ENCODE measurements at places on chromosomes 5 and 9. TPM values are rescaled to one million over a fixed set of nuclear protein-coding genes. Genes with fewer than 3 reads are reported as not detected.

DNA sequence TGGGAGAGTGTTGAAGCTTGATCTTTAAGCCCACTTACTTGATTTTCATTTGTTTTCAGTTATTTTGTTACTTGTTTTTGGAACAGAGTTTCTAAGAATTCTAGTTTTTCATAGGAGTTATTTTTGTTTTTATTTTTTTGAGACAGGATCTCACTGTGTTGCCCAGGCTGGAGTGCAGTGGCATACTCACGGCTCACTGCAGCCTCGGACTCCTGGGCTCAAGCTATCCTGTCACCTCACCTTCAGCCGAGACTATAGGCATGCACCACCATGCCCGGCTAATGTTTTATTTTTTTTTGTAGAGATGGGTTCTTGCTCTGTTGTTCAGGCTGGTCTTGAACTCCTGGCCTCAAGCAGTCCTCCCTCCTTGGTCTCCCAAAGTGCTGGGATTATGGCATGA lies 6.3 kb downstream of the ERBIN start:
- DNase-seq: no peak

DNA sequence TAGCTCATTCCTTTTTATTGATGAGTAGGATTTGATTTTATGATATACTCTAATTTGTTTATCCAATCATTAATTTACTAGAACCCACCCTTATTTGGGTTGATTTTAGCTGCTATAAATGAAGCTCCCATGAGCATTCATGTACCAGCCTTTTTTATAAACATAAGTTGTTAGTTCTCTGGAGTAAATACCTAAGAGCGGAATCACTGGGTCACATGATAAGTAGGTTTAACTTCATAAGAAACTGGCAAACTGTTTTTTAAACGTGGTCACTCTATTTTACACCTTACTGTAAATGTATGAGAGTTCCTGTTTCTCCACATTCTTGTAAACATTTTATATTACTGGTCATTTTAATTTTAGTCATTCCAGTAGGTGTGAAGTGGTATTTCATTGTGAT lies 364.6 kb downstream of the NPR3 start:
- DNase-seq: no peak

DNA sequence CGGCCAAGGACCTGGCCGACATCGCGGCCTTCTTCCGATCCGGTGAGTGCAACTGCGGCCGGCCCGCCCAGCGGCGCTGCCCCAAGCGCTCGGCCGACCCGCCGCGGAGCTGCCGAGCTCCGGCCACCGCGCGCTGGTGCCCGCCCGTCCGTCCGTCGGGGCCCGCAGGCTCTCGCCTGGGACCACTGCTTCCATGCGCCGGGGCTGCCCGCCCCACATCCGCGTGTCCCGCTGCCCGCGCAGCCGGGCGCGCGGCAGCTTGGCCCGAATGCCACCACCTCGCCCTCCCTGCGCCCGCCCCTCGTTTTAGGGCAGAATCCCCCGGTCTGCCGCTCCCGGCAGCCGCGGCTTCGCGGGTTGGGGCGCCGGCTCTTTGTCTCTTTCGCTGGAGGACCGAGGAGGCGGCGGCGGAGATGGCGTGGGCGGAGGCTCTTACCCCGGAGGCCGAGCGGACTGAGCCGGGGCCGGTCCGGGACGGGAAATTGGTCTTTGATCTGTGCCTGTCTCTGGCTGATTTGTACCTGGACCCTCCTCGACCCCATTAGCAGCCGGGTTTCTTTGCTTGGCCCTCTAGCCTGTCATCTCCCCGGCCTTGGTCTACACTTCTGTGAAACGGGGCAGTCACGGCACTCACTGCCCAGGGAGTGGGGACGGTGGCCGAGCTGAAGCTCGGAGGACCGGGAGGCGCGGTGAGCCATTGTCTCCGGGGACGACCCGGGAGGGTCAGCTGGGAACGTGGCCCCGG lies 871 bp downstream of the TRIO start:
- DNase-seq: peak; percentile 48

DNA sequence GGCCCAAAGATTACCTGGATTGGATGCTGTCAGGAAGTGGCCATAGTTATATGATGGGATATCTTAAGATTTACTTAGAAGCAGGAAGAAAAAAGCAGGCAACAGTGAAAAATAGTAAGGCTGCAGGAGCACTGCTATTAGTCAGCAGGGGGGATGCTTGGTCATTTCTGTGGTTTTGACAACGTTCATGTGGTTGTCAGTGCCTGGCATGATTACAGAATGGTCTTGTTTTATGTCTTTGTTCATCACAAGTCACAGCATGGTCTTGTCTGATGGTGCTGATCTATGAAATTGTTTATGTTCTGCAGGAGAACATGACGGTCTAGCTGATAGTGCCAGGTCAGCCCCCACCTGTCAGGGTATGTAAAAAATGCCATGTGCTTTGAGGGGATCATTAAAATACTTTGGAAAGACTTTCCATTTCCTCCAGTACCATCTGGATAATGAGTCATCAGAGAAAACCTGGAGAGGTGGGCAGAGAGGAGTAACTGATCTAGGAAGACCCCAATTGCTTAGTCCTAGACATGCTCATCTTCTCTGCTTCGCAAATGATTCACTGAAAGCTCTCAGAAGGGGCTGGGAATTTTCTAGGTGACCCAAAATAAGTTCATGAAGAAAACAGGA lies 48.5 kb downstream of the PLGRKT start:
- peak; percentile 71 for DNase-seq

DNA sequence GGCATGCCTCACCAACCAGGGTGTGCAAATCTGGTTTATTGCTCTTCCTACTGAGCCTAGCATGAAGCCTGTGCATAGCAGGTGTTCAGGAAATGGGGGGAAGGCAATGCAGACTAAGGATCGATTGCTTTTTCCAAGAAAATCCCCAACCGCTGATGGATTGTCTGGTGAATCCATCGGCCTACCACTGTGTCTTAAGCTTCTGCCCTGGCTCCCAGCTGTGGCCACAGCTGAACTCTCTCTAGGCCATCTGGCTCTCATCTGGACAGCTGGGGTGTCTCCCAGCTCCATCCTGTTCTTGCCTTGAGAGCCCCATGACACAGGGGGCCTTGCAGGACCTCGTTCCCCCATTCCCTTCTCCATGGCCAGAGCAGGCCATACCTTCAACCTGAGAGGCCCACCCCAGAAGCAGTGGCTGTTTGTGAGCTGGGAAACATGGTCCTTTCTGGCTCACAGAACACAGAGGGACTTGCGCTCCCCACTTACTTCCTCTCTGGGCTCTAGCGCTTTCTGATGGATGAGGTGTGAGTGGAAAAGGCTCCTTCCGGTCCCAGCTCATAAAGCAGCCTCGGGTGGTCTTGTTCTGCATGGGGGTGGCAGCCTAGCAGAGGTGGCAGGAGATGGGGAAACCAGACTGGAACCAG lies 41.8 kb downstream of the COL27A1 start:
- no peak for DNase-seq

The SLC46A2 gene
- not detected for total RNA-seq

DNA sequence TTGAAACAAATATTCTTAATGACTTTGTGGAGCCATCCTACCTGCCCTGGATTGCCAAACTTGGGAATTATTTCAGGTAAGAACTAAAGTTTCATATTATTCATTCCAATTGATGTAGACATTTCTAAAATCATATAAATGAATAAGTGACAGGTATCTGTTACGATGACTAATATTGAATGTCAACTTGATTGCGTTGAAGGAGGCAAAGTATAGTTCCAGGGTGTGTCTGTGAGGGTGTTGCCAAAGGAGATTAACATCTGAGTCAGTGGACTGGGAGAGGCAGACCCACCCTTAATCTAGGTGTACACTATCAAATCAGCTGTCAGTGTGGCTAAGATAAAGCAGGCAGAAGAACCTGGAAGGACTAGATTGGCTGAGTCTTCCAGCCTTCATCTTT lies 1688.4 kb upstream of the CDH9 start:
- no peak for DNase-seq

The SH3GL2 gene
- total RNA-seq: not detected

The TSSK1B gene
- total RNA-seq: not detected

The TRPM6 gene
- total RNA-seq: 0.10 TPM

The SEC61B gene
- 166 TPM for total RNA-seq

GRCh38 chr5:138889994-138890393 lies 14.9 kb upstream of the LRRTM2 start:
- DNase-seq: no peak

The NMUR2 gene
- total RNA-seq: not detected

- DNase-seq: no peak
Measured at GRCh38 chr9:19485193-19485592, 76.4 kb downstream of the ACER2 start.

DNA sequence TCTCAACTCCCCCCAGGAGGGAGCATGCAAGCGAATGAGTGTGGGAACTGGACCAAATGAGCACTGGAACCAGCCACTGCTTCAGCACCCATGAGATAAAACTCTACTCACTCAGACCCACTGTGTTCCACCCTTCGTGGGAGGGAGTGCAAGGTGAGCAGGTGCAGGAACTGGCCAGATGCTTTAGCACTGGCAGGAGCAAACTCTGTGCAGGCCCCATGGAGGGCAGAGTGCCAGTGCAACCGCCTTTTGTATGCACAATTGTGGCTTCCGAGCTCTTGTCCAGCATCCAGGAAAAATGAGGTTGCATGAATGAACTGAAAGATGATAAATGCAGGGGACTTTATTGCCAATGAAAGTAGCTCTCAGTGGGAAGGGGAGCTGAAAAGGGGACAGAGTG lies 67.4 kb upstream of the CCDC112 start:
- DNase-seq: no peak

GRCh38 chr9:125881042-125881441 lies 133.9 kb downstream of the PBX3 start:
- no peak for DNase-seq

GRCh38 chr9:129166623-129167557 lies 11.2 kb downstream of the IER5L start:
- peak; percentile 48 for DNase-seq

The FOXI1 gene
- total RNA-seq: not detected

DNA sequence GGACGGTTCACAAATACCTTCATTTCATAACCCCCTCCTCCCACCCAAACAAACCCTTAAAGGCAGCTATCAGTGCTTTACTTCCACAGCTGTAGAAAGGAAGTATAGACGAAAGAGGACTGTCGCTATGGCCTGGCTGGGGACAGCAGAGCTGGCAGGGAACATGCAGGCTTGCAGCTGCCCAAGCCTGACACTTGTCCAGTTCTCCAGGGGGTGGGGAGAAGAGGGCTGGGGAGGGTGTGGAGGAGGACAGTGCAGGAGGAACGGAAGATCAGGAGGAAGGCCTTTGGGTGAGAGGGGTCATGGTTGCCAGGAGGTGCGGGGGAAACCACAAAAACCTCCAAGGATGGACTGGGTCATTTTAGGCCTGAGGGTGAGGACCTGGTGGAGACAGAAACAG lies 25.9 kb downstream of the ARPC5L start:
- no peak for DNase-seq

The CARD9 gene
- total RNA-seq: 1.4 TPM

DNA sequence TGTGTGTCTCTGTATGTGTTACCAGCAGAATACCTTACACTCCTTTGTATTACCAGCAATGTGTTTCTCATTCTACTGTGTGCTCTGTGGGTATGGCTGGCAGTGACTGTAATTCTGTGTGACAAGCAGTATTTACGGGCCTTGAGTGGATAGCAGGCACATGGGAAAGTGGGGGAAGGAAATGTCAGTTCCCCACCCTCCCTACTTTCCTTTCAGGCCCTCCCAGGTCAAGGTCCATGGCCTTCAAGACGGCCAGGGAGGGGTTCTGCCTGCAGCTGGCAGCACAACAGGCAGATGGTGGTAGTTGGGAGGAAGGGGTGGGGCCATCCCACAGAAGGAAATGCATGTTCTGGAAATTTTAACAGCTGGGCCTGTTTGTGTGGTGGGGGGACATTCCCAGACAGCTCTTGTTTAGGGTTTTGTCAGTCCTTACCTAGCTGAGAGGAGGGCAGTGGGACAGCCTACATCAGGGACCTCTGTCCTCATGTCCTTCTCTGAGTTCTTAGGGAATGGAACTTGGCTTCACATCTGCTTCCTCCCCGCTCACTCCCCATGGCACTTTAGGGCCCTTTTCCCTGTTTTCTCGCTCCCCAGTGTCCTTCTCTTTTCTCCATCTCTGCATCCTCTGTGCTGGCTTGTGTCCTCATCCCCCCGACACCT lies 14.6 kb upstream of the TNIP1 start:
- DNase-seq: no peak

GRCh38 chr9:128551657-128552152 lies 682 bp upstream of the SPTAN1 start:
- no peak for DNase-seq

The GPR107 gene
- 22.8 TPM for total RNA-seq

- no peak for DNase-seq
Measured at GRCh38 chr5:6574537-6575245, 58.2 kb downstream of the NSUN2 start.

DNA sequence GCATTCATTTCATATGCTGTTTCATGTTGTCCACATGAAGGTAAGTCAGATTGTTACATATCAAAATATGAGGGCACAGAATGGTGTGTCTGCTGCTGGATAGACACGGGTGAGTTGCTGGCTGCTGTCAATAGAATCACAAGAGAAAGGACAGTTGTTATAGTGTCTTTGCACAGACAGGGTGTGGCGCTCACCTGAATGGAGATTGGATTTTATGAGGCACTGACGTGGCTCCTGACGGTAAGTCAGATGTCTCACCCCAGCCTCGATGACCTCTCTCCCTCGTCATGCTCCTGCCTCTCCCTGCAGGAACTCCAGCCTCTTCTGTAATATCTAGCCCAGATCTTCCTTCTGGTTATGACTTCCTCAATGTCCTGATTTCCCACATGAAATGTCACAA lies 75.4 kb upstream of the SELENOP start:
- DNase-seq: no peak

GRCh38 chr9:97299809-97300414 lies 7.5 kb upstream of the CCDC180 start:
- no peak for DNase-seq
